Hair follicular keratinocyte (primary cell): ENCODE measurements at places on chromosomes 1 and 21. TPM values are rescaled to one million over a fixed set of nuclear protein-coding genes. Genes with fewer than 3 reads are reported as not detected.

The IL12RB2 gene
- total RNA-seq: 1.1 and 5.5 TPM in 2 replicates

The TRABD2B gene
- total RNA-seq: 0.08 TPM in 1 of 2 replicates, not detected in the other

The ZSWIM5 gene
- not detected in 2 replicates for total RNA-seq

The GUK1 gene
- total RNA-seq: 477 and 499 TPM in 2 replicates

The OR10Z1 gene
- total RNA-seq: not detected in 2 replicates

The VCAM1 gene
- total RNA-seq: not detected in 2 replicates

The ZYG11A gene
- 0.08 and 0.91 TPM in 2 replicates for total RNA-seq

The IVL gene
- 5.2 and 10.2 TPM in 2 replicates for total RNA-seq

The ERG gene
- total RNA-seq: 0.04 and 0.23 TPM in 2 replicates

The ATP1A2 gene
- total RNA-seq: not detected in 2 replicates

The CD5L gene
- total RNA-seq: not detected in 2 replicates

The C1orf87 gene
- 0.94 TPM in 1 of 2 replicates, not detected in the other for total RNA-seq

The AJAP1 gene
- total RNA-seq: 6.6 and 10.9 TPM in 2 replicates

The PPFIA4 gene
- 0.15 and 0.16 TPM in 2 replicates for total RNA-seq

The SPOCD1 gene
- 4.7 and 6.2 TPM in 2 replicates for total RNA-seq

The CYP2J2 gene
- total RNA-seq: 2.4 and 3.5 TPM in 2 replicates

The CASQ2 gene
- not detected in 2 replicates for total RNA-seq

The CKS1B gene
- 140 and 300 TPM in 2 replicates for total RNA-seq

The TRIM46 gene
- 3.0 and 3.2 TPM in 2 replicates for total RNA-seq

The RNU1-3 gene
- under 0.01 TPM in 2 replicates for total RNA-seq

The RTCA gene
- 31.1 and 35.3 TPM in 2 replicates for total RNA-seq

The OVAAL gene
- not detected in 2 replicates for total RNA-seq

The CAPN9 gene
- not detected in 2 replicates for total RNA-seq

The GSTM1 gene
- total RNA-seq: 8.1 and 18.4 TPM in 2 replicates

The FUCA1 gene
- 5.5 and 8.9 TPM in 2 replicates for total RNA-seq

The ELF3 gene
- 0.62 TPM in 1 of 2 replicates, not detected in the other for total RNA-seq

The RGS8 gene
- not detected in 2 replicates for total RNA-seq

The POU3F1 gene
- total RNA-seq: 0.86 and 0.87 TPM in 2 replicates

The CXADR gene
- 10.1 and 11.7 TPM in 2 replicates for total RNA-seq

The DOP1B gene
- 5.8 and 7.0 TPM in 2 replicates for total RNA-seq

The TAF5L gene
- 14.4 and 19.5 TPM in 2 replicates for total RNA-seq

The CCDC27 gene
- total RNA-seq: not detected in 2 replicates

The S100A7A gene
- under 0.01 TPM in 1 of 2 replicates, not detected in the other for total RNA-seq

The FCRL6 gene
- total RNA-seq: not detected in 2 replicates

The C8A gene
- not detected in 2 replicates for total RNA-seq

The NID1 gene
- total RNA-seq: 4.6 and 8.4 TPM in 2 replicates

The TTC39A gene
- total RNA-seq: 0.78 and 3.2 TPM in 2 replicates

The CDCA8 gene
- total RNA-seq: 13.4 and 34.4 TPM in 2 replicates

The CRYBG2 gene
- total RNA-seq: 3.3 and 3.9 TPM in 2 replicates

The TGFB2 gene
- 5.5 and 7.9 TPM in 2 replicates for total RNA-seq

The MROH9 gene
- total RNA-seq: not detected in 2 replicates

The NR1I3 gene
- total RNA-seq: not detected in 2 replicates

The IFI44 gene
- total RNA-seq: 2.4 and 7.9 TPM in 2 replicates

The TNNT2 gene
- not detected in 2 replicates for total RNA-seq

The NTPCR gene
- total RNA-seq: 58.2 and 86.5 TPM in 2 replicates

The PCBP3 gene
- total RNA-seq: 0.23 and 0.30 TPM in 2 replicates

The OR2M3 gene
- total RNA-seq: not detected in 2 replicates
